ENCODE measurements at places on chromosomes 7 and 10.

- no peak for DNase-seq
These were observed 40.7 kb upstream of the ANAPC16 start for GRCh38 chr10:72175149-72175548.

GRCh38 chr7:148856891-148857290, 27.2 kb downstream of the EZH2 start:
- DNase-seq, result no peak

- no peak for DNase-seq
These were observed 31.3 kb upstream of the RNF32 start for GRCh38 chr7:156609010-156609877.

GRCh38 chr7:630111-630511, 96.4 kb upstream of the DNAAF5 start:
- DNase-seq, result no peak

DNA sequence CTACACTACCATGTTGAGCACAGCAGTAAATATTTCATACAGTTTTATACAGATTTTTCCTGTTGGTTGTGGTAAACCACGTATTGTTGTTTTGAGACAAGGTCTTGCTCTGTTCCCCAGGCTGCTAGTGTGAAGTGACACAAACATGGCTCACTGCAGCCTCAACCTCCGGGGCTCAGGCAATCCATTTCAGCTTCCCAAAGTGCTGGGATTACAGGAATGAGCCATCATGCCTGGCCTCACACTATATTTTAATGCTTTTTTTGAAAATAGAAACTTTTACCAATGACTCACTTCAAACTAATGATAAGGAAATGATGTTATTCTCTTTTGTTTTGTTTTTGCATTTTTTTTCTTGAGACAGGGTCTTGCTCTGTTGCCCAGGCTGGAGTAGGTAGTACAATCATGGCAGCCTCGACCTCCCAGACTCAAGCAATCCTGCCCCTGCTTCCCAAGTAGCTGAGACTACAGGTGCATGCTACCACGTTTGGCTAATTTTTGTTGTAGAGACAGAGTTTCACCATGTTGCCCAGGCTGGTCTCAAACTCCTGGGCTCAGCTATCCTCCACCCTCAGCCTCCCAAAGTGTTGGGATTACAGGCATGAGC, 210.6 kb downstream of the TPST1 start:
- no peak for DNase-seq

- DNase-seq, result no peak
These were observed 149.8 kb downstream of the GNAT3 start for GRCh38 chr7:80362010-80362618.

- DNase-seq, result no peak
These were observed 322.6 kb upstream of the KIAA1217 start for GRCh38 chr10:23886355-23886754.

- DNase-seq, result no peak
These were observed 29.1 kb upstream of the IKZF1 start for GRCh38 chr7:50275430-50275829.

DNA sequence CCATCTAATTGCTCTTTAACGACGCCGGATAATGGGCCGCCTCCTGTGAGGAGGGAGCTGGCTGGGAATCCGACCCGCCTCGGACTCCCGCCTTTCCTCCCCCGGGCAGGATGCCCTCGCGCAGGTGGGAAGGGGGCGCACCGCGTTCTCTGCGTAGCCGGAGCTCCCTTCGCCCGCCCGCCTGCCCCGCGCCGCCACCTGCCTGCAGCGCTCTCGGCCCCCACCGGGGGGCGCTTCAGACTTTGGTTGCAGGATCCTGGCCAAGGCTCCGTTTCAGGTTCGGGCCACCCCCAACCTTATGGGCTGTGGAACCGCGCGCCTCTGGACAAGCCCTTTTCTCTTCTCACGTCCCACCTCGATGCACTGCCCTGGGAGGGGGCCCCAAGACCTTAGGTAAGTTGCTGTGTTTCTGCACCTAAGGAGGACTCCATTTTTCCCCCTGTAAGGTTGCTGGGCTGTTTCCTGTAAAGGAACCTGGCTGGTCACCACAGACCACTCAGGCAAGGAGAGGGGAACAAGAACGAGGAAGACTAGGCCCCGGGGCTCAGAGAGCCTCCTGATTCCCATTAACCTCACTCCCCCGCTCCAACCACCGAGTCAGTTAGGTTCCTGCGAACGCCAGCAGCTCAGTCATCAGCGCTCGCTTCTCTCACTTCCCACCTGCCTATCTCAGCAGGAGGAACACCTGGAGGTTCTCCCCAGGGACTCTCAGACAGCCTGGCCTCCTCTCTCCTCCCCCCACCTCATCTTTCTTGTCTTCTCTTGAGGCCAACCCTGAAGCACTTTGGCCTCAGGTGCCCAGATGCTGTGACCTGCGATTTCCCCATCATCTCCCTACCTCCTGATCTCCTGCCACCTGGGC, 11.3 kb upstream of the KAZALD1 start:
- DNase-seq, result peak; percentile 95

GRCh38 chr10:86167762-86168128, 198.8 kb downstream of the GRID1 start:
- no peak for DNase-seq

DNA sequence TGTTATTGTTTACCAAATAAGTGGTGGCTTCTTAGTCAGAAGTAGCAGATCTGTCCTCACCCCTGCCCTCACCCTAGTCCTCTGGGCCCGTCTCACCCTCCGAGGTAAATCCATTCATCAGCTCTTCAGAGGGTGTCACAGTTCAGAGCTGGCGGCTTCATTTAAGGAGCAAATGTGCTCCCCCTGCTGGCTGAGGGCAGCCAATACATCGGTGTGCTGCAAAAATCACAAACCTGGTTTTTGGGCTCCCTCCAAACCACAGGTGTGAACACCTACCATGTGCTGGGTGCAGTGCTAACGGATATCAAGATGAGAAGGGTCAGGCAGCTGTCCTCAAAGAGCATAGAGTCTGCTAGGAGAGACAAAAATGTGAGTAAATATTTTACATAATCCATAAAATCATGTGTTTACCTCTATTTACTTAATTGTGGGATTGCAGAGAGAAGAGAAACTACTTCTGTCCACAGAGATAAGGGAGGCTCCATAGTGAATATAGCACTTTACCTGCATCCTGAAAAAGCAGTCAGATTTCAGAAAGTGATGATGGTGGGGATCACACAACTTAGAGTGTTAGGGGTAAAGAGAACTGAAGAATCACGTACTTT, 15.5 kb upstream of the CRTAC1 start:
- DNase-seq, result no peak

- no peak for DNase-seq
These were observed 1.8 kb downstream of the LFNG start for GRCh38 chr7:2521341-2521745.

- no peak for DNase-seq
These were observed 80.7 kb downstream of the ITGB8 start for GRCh38 chr7:20411372-20411771.

GRCh38 chr10:4316161-4316810, 509.7 kb upstream of the AKR1E2 start:
- no peak for DNase-seq

DNA sequence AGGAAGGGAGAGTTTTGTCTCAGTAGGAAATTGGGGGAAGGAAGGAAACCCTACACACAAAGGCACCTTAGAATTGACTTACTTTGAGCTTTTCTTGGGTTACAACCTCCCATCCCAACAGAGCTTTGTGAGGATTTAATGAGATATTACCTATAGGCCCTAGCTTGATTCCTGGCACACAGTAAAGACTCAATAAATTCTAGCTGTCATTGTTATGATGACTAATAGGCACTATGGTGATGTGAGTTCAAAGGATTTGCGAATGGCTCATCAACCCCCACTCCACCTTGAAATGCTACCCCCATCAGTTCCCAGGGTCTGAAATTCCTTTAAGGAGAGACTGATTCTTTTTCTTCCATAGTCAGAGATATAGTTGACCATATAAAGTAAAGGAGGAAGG, 67.9 kb upstream of the SMNDC1 start:
- no peak for DNase-seq

DNA sequence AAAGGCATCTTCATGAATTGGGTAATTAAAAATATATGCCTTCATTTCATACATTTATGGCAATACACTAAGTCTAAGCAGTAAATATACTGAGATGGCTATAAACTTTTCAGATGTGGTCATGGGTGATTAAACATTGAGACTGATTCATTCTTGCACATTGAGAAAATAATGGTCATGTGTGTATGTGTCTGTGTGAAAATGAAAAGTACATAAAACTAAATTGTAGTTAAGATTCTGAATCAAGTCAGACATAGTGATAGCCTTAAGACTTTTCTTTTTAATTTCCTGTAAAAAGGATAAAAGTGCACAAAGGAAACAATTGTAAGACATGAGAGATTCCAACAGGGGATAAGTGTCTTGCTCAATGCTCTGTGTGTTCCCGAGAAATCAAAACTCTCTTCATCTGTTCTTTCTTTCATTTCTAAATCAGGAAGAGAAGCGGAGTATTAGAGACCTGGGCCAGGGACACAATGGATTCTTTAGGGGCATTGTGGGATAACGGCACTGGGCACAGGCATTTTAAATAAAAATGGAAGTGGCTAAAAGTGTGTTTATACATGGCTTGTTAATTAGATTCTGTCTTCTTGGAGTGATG, 69.8 kb upstream of the AGR3 start:
- no peak for DNase-seq

- DNase-seq, result no peak
These were observed 116.2 kb upstream of the GPR22 start for GRCh38 chr7:107353701-107354100.

DNA sequence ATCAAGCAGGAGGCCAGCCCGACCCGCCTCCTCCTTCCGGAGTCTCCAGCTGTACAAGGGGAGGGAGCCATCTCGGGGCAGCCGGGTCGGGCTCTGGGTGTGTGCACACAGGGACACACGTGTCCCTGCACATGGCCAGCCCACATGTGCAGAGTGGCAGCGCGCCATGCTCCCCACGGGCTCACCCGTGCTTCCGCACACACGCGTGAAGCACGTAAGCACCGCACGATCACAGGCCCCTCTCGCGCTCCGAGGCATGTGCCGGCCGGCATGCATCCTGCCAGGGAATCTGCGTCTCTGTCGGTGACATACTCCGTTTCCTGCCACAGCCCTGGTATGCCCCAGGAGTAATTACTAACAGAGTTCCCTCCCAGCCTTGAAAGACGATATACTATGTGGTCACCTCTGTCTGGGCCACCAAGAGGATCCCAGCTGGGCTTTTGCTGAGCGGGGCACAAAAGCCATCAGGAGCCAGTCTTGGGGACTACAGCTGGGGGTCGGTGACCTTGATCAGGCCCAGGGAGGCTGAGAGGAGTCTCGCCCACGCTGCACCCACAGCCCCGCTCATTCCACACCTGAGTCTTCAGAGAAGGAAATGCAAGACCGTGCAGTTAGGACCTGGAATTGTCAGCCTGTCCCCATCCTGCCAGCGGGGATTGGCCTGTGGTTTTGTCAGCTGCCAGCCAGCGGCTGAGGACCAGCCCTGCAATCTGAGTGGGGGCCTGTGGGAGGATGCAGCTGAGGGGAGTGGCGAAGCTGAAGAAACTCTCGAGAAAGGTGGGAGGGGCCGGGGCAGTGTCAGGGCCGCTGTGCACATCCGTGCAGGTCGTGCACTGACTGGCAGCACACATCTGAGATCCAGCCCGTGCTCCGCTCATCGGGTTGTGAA, 11.0 kb upstream of the LFNG start:
- peak; percentile 57 for DNase-seq

GRCh38 chr7:114086537-114086913, 167.7 kb upstream of the PPP1R3A start:
- DNase-seq, result peak; percentile 35

DNA sequence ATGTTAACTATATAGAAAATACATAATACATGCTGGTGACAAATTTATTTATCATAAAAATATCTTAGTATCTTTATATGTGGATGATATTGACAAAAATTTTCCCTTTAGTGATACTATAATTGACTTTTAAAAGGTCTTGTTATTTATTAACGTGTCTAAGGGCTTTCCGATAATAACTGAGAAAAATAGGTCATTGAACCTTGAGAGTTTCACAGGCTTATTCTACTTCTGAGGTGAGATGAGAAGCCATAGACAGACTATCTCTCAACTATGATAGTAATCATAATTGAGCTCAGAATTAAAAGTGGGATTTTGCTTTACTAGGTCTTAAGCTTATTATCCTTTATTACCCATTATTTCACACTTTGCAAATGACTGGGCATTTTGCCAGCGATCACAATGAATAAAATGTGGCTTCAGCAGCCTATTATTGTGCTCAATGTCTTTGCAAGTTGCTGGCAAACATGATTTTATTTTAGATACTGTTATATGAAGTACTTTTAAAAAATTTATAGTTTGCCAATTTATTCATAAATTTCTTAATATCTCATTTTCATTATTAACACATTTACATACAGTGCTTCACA, 574.5 kb downstream of the ZWINT start:
- DNase-seq, result no peak

- DNase-seq, result no peak
These were observed 11.1 kb upstream of the CFAP46 start for GRCh38 chr10:132953428-132953827.

DNA sequence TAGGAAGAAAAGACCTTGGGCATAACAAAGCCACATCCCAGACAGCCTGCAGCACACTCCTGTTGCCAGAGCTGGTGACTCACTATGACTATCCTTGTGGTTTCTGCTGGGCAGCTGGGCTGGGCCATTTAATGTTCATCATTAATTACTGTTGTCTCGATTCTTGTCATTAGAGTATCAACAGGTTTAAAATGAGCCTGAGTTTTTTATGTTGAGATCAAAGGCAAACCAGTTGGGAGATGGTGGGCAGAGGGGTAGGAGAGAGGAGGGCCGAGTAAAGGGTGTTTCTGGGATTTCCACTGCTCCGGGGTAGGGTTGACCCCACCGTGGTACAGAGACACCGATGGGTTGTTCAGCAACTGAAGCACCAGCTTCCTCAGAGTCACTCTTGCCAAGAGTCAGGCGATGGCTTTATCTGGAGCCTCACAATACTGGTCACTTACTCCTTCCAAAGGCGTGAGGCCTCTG, 128.7 kb upstream of the LYZL1 start:
- DNase-seq, result no peak

DNA sequence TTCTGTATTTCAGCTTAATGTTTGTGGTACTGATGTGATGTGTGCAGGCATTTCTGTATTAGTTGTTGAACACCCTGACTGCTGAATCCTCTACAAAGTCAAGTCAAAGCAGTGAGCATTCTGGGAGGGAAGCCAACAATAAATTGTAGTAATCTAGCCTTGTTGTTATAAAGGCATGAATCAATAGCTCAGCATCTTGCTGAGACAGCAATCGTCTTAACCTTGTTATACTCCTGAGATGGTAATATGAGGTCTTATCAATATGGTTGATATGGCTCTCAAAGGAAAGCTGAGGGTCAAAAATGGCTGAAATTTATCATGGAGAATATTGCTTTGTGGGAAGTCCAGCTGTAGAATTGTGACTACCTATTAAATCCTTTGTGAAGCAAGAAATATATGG, 299.4 kb downstream of the DNAJB9 start:
- DNase-seq, result no peak

GRCh38 chr7:55170335-55171069, 151.7 kb downstream of the EGFR start:
- DNase-seq, result no peak
